ENCODE measurements at places on chromosomes 5 and 9.

GRCh38 chr5:120139039-120139438 is 325.1 kb upstream of the PRR16 start:
- no peak for DNase-seq

DNA sequence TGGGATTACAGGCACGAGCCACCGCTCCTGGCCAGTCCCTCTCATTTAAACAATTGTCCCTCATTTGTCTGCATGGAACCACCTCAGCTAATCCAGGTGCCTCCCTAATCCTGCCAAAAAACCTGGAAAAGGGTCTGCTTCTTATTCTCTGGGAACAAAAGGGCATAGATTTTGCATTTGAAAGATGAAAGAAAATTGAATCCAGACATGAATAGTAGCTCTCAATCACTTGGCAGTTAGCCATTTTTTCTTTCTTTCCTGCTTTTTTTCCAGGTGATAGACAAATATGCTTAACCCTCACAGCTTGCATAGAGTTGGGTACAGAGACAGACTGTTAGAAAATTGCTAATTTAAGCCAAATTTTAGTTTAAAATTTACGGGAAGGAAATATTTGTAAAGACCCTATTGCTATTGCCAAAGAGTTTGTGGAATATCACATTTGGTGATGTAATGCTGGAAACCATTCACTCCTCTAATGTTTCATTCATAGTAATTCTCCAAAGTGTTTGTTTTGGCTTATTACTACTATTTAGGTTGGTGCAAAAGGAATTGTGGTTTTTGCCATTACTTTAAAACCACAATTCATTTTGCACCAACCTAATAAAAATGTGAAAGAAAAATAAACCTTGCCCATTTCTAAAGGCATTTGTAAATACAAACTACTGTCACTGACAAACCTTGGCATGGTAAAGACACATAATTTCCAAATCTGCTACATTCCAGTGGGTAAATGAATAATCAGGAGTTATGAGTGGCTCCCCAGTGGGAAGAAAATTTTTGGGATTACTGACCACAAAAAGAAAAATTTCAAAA is 80.5 kb upstream of the JAK2 start:
- no peak for DNase-seq

GRCh38 chr9:38343552-38343951 is 49.0 kb upstream of the ALDH1B1 start:
- no peak for DNase-seq

DNA sequence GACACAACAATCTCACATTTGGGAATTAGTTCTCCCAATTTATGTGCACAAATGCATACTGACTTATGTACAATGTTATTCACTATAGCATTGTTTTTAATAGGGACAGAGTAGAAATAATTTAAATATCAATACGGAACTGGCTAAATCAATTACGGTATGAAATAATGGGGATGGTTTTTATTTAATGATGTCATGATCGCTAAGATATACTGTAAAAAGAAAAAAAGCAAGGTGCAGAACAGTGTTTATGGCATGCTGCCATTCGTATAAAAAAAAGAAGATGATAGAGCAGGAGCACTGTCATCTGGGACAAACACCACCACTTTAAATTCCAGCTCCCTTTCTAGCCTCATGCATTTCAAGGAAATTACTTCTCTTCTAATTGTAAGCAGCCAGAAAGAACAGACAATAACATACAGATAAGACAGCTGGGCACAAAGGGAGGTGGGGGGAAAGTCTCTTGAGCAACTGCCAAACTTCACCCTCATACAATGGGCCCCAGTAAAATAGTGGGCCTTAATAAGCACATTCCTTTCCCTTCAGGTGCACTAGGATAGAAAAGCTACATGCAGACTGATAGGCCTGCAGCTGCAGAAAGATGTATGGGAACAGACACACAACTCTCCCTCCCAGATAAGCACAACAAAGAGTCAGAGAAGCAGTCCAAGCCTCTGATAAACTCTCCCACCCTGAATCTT is 8.4 kb downstream of the SREK1IP1 start:
- DNase-seq, result peak; percentile 60

All from K562 (cell line).